Upper lobe of left lung (tissue), 6 donors: ENCODE measurements at places on chromosomes 6 and 20. TPM values are rescaled to one million over a fixed set of nuclear protein-coding genes. Genes with fewer than 3 reads are reported as not detected.

DNA sequence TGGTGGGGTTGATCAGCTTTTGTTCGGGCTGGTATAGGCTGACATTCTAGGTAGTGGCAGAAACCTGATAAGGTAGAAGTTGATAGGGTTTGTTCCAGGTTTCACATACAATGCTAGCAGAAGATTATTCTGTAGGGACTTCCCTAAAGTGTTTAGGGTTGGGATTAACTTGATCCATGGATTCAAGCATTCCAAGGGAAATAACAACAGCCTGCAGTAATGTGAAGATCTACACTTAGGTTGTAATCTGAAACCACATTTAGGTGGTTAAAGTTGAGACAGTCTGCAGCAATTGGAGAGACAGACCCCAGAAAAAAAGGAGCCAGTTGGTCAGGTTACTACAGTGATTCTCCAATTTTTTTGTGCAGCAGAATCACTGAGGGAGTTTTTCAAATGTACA lies 56.1 kb downstream of the GJA1 start:
- no peak for DNase-seq

CST5 gene
- 1.7 TPM for total RNA-seq

GRCh38 chr6:140355476-140355875 lies 981.0 kb upstream of the CITED2 start:
- DNase-seq = no peak

SLC32A1 gene
- total RNA-seq = not detected

APOM gene
- 1.9 TPM for total RNA-seq
